Renal cortical epithelial cell (primary cell): ENCODE measurements at places on chromosomes 12 and 14.

DNA sequence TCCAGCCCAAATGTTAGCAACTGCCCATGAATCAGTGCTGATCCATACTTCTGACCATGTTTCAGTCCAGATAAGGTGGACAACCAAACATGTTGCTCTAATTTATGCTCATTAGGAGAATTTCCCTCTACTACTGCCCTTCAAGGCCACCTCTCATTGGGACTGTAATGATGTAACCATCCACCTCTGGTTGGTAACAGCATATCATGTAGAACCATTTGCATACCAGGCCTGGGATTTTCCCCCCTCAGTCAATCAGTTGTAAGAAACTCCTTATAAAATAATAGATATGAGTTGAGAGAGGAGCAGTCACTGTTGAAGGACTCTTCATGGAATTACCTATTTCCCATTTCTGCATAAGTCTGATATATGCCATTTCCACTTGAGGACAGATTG is 17.8 kb upstream of the YAF2 start:
- DNase-seq: no peak

DNA sequence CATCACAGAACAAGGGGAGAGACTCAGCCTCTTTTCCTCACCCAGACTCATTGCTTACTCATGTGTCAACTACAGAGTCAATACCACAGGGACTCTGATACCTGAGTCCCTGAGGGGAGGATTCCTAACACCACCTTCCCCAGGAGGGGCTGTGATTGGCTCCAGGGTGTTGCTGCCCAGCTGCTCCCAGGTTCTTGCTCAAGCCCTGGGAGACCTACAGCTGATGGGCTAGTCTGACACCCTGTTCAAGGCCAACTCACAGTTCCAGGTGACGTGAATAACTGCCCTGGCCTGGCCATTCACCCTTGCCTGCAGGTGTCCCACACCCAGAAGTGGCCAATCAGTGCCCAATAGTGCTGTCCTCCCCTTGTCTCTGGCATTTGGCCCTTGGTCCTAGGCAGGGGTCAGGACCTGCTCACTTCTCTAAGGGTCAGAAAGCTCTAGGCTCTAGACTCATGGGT is 8.6 kb downstream of the SPRYD4 start:
- DNase-seq: no peak

- peak; percentile 76 for DNase-seq
These were observed 415.4 kb downstream of the DPF3 start for GRCh38 chr14:72478471-72478893.

DNA sequence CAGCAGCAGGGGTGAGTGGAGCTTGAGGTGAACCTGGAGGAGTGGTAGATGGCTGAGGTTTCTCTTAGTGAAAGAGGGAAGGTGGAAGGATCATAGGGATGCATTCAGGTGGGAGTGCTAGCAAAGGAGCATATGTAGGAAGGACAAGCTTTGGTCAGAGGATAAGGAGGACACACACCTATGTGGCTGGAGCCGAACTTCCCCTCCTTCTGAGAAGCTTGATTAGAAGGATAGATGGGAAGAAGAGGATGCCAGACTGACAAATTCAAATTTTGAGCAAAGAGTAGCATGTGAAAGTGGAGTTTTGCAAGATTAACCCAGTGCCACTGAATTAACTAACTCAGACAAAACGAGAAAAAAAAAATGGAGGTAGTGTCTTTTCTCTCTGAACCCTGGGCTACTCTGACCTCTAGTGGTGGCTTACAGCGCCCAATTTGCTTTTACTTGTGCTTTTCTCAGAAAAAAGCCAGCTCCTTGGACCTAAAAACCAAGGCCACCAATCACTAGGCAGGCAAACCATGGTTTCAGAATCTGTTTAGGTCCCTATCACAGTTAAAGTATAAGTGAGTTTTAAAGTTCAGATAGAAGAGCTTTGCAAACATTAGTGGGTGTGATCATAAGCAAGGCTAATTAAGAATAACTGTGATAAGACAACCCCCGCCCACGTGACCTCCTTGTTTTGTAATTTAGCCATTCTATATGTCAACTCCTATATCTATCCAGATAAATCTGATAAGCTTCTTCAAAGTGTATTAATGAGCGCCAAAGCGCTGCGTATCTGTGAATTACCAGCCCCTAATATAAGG is 15.5 kb downstream of the EMP1 start:
- peak; percentile 47 for DNase-seq

DNA sequence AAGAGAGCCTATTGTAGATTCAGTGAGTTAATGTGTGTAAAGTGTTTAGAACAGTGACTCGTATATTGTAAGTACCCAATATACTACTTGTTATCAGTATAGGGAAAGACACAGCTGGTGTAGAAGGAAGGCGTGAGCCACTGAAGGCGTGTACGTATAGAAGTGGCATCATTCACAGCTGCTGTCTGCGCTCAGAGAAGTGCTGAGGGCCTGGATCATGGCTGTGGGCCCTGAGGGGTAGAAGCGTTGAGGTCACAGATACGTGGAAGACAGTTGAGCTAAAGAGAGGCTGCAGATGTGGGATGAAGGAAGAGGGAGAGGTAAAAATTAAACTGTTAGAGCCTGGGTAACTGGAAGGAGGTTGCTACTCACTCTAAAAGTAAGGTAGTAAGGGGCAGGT is 5.9 kb downstream of the C12orf75 start:
- DNase-seq: no peak

GRCh38 chr12:108054496-108054895 is 74.6 kb upstream of the WSCD2 start:
- no peak for DNase-seq

DNA sequence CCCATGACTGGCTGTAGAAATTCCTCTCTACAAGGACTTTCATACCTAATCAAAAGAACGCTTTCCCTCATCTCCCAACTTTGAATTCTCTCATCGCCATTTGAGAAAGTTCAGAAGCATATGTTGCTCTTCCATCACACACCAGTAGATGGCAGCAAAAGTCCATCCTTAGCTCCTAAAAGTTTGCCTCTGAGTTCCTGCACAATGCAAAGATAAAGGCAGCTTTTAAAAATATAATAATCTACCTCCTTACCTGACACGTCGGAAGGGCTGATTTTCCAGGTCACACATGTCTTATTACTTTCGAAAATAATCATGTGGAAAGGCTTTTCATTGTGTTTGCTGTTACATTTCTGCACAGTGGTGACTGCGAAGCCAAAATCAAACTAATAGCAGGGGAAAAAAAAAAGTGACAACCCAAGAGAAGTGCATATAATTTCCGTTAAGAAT is 456.7 kb upstream of the SEL1L start:
- peak; percentile 36 for DNase-seq

DNA sequence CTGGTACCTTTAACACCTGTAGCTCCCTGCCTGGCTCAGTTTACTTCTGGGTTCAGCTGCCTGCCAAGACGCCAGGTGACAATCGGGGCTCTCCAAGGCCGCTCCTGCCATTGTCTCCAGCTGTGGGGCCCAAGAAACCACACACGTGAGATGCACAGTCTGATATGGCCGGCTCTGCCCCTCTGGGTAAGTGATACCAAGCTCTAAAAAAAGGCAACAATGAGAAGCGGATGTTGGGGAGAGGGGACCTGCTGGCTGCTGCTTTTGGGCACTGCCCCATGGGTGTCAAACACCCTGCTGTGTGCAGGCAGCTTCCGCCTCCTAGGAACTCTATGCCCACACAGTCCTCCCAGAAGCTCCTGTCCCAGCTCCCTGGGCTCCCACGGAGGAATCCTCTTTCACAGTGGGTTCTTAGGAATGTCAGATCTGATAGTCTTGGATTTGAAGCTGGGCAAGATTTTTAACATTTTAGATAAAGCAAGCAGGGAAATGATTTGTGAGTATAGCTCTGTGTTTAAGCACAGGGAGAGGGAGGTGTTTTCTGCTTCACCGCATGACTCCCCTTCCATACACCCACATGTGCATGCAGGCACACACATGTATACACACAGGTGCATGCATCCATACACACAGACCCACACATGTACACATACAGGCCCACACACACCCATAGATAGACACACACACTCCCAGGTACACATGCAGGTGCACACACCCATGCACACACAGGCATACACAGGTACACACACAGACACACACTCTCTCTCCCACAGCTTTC is 1135.8 kb downstream of the BCL11B start:
- no peak for DNase-seq

DNA sequence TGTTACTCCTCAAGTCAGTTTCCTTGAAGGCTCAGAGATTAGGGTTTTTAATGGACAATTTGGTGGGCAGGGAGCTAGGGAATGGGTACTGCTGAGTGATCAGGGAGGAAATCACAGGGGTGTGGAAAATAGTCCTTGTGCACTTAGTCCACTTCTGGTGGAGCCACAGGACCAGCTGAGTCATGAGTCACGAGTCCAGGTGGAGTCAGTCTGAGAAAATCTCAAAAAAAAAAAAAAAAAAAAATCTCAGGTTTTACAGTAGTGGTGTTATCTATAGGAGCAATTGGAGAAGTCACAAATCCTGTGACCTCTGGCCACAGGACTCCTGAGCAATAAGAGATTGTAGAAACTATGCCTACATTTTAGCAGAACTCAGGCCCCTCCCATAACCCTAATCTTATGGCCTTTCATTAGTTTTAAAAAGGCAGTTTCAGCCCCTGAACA is 28.2 kb upstream of the AMN1 start:
- DNase-seq: peak; percentile 89

- DNase-seq: peak; percentile 10
These were observed 16.7 kb upstream of the FAIM2 start for GRCh38 chr12:49920241-49920914.

- no peak for DNase-seq
These were observed 90.8 kb downstream of the RPS6KA5 start for GRCh38 chr14:90969531-90970166.

DNA sequence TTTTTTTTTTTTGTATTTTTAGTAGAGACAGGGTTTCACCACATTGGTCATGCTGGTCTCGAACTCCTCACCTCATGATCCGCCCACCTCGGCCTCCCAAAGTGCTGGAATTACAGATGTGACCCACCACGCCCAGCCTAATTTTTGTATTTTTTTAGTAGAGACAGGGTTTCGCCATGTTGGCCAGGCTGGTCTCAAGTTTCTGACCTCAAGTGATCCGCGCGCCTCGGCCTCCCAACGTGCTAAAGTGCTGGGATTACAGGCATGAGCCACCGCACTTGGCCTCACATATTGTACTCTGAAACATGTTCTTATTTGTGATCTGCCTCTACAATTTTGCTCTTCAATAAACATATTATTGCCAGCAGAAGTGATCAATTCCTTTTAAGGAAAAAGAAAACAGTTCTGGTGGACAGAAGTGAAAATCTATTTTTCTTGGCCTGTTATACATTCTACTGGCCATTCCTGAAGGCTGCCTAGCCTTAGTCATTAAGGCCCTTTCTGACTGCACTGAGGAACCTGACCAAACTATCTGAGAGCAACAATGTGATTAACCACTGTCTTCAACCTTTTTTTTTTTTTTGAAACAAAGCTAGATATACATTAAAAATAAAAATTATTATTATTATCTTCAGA is 36.1 kb downstream of the SNX6 start:
- DNase-seq: no peak

- DNase-seq: peak; percentile 74
These were observed 67.2 kb downstream of the PTPRR start for GRCh38 chr12:70853326-70853725.

GRCh38 chr12:53058674-53059433 is 9.0 kb downstream of the TNS2 start:
- no peak for DNase-seq

DNA sequence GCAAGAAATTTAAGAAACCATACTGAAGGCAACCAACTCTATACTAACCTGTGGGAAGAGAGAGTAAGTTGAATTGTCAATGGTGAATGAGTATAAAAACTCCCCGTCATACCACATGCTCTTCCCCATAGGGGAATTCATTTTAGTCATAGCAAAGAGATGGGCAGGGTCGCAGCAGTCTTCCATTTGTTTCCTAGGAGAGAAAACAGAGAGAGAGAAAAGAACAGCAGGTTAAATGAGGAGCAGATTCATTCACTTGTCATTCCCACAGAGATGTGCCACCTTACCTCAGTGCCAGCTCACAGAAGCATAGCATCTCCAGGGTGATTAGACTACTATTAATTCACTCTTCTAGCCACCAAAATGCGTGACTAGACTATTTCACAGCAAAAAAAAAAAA is 47.4 kb downstream of the ST8SIA1 start:
- DNase-seq: peak; percentile 18

- no peak for DNase-seq
These were observed 16.0 kb downstream of the SLC41A2 start for GRCh38 chr12:104942075-104942474.

DNA sequence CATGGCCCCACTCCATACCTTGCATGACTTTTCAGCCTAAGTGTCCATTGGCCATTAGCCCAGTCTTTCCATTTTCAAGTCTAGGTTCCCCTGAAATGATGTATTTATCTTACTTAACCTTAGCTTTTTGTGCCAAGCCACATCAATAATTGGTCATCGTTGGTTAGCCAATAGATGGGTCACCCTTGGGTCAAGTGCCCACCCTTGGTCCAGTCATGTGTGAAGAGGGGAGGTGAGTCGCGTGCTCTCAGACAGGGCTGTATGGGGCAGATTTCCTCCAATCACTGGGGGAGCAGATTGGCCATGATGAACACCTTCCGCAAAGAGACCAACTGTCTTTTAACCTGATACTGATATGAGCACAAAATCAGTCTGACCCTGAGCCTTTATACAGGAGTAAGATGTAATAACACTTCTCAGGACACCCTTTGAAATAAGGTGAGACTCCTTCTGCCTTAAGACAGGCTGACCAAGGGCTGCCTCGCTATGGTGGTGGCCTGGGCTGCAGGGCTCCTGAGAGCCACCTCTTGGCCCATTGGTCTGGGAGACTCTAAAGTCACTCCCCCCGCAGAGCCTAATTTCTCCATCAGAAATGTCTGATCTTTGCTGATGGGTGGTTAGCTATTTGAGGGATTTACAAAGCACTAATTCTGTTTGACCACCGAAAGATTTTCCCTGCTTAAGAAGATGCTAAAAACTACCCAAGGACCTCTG is 143.2 kb downstream of the ZFP36L1 start:
- DNase-seq: peak; percentile 70

DNA sequence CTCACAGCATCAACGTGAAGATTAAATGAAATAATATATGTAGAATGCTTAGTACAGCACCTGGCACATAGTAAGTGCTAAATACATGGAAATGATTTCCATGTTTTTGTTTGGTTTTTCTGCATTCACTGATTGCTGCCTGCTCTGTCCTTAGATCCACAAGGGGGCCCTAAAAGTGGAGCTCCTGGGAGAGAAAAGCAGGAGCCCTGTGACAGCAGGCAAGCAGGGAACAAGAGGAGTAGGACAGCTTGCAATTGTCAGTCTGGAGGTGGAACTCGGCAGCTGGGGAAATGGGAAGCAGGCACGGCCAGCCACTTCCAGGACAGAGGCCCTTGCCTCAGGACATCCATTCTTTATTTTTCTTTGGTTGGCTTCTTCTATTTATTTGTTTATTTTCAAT is 292.9 kb downstream of the BMP4 start:
- peak; percentile 31 for DNase-seq

- peak; percentile 58 for DNase-seq
These were observed 98.8 kb downstream of the CALM1 start for GRCh38 chr14:90495357-90496276.
